ENCODE measurements at places on chromosomes 7 and 10.

DNA sequence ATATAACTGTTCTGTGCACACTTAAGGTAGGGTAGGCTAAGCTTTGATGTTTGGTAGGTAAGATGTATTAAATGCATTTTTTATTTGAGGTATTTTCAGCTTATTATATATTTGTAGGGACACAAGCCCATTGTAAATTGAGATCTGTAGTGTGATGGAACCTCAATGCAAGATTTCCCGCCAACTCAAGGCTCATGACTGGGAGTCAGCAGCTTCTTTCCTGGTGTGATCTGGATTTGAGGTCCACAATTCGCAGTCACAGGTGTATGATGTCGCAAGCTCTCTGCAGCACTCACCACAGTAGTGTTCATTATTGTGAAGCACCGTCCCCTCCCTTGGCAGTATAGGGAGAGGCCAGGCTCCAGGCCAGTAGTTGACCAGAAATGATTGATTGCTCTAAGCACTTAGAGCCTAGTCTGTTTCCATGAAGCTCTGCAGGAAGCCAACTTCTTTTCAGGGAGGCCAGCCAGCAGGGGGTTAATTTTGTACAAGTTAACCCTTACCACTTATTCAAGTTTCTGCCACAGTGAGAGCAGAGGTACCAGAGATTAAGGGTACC is 54.9 kb downstream of the SEM1 start:
- DNase-seq: no peak

GRCh38 chr7:5077740-5078139 is 32.1 kb downstream of the RBAK start:
- DNase-seq: peak; percentile 62

DNA sequence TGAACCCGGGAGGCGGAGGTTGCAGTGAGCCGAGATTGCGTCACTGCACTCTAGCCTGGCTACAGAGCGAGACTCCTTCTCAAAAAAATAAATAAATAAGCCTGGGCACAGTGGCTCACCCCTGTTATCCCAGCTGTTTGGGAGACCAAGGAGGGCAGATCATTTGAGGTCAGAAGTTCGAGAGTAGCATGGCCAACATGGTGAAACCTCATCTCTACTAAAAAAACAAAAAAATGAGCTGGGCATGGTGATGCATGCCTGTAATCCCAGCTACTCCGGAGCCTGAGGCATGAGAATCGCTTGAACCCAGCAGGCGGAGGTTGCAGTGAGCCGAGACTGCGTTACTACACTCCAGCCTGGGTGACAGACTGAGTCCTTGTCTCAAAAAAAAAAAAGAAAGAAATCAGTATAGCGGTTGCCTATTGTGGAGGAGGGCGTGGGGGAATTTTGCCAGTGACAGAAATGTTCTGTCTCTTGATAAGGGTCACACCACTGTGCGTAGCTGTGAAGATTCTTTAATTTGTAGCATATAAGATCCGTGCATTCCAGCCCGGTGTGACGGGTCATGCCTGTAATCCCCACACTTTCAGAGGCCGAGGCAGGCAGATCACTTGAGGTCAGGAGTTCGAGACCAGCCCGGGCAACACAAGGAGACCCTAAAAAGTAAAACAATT is 17.9 kb upstream of the EIF3B start:
- no peak for DNase-seq

- no peak for DNase-seq
Measured at GRCh38 chr7:72492461-72493065, 80.4 kb upstream of the CALN1 start.

DNA sequence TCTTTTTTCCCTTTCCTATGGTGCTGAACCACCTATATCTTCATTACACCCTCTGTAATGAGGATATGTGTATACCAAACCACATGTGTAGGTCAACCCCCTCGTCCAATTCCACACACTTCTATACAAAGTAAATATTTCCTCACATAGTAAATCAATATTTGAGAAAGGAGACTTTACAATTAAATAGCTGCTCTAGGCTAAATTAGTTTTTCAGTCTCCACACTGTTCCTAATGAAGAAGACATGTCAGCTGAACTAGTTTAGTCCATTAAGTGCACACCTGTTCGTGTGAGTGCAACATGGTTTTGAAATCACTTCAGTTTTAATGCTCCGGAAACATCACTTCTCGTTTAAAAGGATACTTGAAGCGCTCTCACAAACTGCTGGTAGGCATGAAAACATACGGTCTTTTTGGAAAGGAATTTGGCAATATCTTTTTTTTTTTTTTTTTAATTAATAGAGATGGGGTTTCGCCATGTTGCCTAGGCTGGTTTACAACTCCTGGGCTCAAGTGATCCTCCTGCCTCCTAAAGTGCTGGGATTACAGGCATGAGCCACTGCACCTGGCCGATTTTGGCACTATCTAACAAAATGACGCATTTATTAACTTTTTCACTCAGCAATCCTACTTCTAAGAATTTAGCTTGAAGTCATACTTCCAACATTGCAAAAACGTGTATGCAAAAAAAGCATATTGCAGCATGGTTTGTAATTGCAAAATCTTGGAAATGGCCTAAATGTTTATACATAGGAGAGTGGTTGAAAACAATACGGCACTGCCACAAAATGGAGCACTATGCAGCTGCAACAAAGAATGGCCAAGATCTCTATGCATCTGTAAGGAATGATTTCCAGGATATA is 2.1 kb upstream of the XRCC2 start:
- DNase-seq: no peak

DNA sequence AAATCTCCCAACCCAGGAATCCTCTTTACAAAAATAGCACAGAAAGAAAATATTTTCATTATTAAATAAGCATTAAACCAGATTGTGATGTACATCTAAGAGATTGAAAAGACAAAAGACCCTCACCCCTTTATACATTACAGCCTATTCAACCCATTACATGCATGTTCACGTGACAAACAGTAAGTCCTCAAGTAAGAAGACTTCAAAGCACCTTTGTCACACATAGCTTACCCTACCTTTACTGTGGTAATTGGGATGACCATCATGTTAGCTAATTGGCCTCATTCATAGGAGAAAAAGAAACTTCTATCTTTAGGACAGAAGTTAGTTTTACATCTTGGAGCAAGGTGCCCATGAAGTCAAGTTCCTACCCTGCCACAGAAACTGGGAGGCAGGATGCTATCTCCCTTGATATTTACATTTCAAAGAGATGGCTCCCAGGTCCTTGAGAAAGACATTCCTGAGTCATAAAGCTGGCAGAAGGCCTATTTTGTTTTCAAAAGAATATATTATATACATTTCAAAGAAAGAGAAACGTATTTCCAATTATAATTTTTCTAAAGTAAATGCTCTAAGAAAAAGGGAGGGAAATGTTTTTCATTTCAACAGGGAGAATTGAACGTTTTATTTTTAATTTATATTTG is 48.1 kb downstream of the GNAI1 start:
- peak; percentile 29 for DNase-seq

GRCh38 chr10:77398986-77399755 is 238.4 kb downstream of the KCNMA1 start:
- DNase-seq: no peak

DNA sequence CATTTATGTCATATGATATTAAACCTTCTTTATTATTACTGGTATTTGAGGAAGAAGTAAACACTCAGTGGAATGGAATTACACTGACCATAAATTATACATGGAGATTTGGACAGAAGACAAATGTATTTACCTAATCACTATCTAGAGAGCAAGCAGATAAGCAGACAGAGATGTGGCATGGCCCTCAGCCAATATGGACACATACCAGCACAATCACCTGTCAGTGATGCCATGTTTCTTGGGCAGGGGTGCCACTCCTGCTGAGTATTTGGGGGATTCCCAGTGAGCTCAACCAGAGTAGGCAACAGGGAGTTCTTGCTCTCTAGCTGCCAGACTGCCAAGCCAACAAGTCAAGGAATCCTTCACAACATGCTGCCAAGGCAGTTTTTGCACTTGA is 866.3 kb upstream of the LRRN3 start:
- no peak for DNase-seq

GRCh38 chr10:61169294-61169693 is 225.3 kb upstream of the RHOBTB1 start:
- no peak for DNase-seq

DNA sequence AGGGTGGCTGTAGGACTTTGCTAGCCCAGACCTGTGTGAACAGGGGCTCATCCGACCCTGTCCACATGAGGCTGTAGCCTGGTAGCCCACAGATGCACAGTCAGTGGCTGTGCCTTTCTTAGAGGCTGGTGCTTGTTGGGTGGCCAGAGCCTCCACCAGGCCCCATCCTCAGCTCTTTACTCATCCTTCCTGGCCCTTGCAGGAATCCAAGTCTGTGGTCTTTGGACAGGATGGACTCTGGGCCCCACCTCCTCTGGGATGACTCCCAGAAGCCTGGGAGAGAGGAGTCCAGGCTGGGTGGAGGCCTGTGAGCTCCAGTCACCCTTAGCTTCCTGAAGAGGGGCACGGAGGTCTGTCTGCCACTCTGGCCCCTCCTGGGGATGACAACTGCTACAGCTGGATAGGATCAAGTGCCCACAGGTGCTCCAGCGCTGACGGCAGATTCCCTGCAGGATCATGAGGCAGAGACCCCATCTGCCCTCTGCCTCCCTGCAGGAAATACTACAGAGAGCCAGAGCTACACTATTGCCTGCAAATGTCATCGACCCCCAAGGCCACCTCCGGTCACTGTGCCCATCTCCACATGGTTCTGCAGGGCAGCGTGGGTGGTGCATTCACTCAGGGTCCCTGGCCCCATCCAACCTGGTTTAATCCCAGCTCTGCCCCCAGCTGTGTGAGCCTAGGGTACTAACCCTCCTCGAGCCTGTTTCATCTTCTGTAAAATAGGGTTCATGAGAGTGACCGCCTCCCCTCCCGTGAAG is 114.5 kb downstream of the PTPN20 start:
- DNase-seq: no peak

GRCh38 chr10:28987555-28988320 is 301.1 kb upstream of the LYZL1 start:
- no peak for DNase-seq

- no peak for DNase-seq
Measured at GRCh38 chr7:133562621-133563020, 309.7 kb downstream of the EXOC4 start.

DNA sequence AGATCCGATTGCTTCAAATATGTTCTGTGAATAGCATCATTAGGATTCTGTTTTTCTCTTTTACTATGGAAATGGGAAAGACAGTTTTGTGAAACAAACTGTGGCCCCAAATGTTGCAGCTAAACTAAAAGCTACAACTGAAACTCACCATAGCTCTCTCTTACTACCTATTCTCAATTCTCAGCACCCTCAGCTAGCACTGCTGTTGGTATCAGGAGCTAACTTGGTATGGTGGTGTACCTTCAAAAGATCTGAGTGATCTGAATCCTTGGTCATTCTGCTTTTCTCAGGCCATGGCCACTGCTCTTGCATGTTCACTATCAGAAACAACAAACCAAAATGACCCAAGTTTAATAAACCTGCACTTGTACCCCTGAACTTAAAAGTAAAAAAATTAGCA is 1208.0 kb downstream of the SORCS1 start:
- no peak for DNase-seq

- DNase-seq: no peak
Measured at GRCh38 chr10:83957168-83957947, 182.0 kb upstream of the GHITM start.

DNA sequence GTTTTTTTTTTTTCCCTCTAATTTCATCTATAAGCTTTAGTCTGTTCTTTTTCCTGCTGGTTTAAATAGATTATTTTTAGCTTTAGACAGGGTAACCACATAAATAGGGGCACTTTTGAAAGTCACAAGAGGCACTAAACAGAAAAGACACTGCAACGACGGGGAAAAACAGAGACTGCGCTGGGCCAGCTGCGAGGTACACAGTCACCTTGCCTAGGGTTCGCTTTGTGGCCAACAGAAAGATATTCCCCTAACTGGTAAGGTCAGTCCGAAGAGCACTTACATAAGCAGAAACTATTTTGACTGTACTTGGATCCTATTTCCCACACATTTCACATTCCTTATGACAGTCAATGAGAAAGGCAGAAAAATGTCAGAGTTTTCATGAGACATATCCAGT is 175.6 kb upstream of the PHF14 start:
- no peak for DNase-seq

DNA sequence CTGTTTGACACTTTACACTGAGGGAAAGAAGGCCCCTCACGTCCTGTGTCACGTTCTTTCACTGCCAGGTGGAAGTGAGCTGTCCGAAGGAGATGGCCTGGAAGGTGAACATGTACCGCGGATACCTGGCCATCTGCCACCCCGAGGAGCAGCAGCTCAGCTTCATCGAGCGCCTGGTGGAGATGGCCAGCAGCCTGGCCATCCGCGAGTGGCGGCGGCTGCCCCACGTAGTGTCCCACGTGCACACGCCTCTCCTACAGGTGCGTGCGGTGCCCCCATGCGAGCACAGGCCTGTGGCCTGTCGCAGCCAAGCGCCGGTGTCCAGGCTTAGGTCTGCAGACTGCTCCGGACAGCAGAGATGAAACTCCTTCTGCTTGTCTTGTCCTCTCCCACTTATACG is 103.4 kb downstream of the TRRAP start:
- DNase-seq: no peak

DNA sequence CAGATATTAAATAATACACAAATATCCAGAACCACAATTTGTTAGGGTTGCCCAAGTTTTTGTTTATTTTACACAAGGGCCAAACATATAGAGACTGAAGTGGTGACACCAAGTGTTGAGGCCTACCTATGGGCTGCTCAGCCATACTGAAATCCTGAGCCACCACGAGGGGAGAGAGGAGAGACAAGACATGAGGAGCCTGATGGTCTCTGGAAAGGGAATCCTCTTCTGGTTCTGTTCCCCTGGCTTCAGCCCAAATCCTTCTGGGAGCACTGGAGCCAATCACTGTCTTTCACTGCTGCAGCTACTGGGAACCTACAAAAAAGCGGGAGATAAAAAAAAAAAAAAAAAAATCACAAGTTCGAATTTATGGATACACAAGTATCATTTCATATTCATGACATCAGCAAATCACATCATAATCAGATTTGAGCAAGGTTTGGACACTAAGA is 1.9 kb downstream of the SKIDA1 start:
- DNase-seq: no peak

DNA sequence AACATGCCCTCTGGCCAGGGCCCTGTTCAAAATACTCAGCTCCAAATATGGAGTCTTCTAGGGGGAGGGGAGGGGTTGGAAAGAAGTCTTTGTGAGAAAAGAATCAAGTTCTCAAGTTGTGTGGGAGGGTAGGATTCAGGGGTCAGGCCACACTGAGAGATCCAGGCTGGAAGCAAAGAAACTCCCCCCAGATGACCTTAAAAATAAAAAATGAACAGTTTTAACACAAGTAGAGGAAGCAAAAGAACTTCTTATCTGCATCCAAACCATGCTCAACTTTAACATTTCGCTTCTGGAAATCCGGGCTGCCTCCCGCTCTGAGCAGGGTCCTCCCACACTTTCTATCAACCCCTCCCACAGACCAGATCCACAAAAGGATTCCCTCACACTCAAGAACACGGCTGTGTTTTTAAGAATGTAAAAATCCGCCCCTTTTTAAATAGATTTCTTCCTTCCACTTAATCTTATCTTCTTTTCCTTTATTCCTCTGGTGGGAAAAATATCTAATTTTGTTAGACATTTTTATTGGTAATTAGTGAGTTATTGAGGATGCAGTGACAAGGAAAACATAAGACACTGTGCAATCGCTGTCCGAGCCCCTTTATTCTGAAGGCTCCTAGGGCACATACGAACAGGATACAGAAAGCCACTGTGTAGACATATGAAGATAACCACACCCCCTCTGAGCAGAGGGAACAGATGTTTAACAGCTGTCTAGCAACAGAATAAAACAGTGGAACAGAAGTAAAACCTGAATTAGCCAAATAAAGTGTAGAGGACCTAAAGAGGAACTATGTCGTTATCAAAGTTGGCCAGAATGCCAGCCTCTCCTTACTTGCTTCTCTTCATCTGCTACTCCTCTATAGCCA is 43.8 kb downstream of the CYTH3 start:
- peak; percentile 17 for DNase-seq

Measured in lung microvascular endothelial cell (primary cell).